Liver (tissue), 10 donors: ENCODE measurements at places on chromosomes 7 and 10. TPM values are rescaled to one million over a fixed set of nuclear protein-coding genes. Genes with fewer than 3 reads are reported as not detected.

Gene CXCL12
- 23.8 TPM for polyA plus RNA-seq

Gene RSBN1L
- 3.3 TPM for polyA plus RNA-seq

Gene TRA2A
- polyA plus RNA-seq, result 13.7 TPM

Gene LOXL4
- polyA plus RNA-seq, result 0.38 TPM

Gene ZNF212
- polyA plus RNA-seq, result 3.4 TPM

Gene C10orf67
- 0.02 TPM for polyA plus RNA-seq

GRCh38 chr7:2886900-2887299 is 42.8 kb upstream of the GNA12 start:
- peak; percentile 45 for DNase-seq
- H3K27me3 ChIP-seq, result no peaks in the 10 kb centered on the region
- H3K4me3 ChIP-seq, result no peak overlapping the region
- H3K36me3 ChIP-seq, result no peaks in the 10 kb centered on the region

DNA sequence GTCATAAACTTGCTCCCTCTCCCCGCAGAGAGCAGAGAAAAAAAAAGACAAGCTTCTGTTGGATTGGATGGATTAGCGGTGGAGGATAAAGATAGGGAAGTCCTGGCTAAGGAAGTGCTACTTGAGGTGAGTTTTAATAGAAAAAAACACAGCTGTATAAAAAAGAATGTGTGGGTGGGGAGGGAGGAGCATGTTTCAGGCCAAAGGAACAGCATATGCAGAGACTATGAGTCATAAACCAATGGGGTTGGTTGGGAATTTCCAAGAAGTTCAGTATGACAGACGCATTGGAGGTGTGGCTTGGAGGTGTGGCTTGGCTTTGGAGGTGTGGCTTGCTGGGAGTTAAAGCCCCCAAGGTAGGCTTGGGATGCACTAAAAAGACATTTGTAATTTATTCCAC is 103.0 kb upstream of the LSM8 start:
- no peak for DNase-seq
- no peak overlapping the region for H3K27ac ChIP-seq
- H3K36me3 ChIP-seq, result no peaks in the 10 kb centered on the region
- H3K4me1 ChIP-seq, result no peaks in the 10 kb centered on the region
- H3K27me3 ChIP-seq, result no peaks in the 10 kb centered on the region

DNA sequence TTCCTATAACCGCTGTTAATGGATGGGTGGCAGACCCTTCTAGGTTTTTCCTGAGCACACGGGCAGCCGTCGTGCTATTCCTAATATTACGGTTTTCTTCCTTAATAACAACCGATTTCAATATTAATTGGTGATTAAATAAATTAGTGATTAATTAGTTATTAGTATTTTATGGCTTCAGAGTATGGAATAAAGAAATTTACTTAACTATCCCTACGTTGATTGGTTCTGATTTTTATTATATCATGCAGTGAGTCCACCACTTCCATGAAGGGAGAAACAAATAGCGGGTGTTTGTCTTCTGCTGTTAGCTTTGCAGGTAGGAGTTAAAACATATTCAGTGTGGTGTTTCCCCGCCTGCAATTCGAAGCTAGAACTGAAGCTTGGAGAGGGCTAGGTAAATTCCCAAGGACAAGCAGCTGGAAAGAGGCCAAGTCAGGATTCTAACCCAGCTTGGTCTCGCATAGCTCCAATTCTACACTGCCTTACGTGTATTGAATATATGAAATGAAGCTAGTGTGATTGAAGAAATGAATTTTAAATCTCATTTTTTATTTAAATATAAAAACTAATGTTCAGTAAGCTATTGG is 928 bp upstream of the CSTF2T start:
- no peaks in the 10 kb centered on the region for H3K27me3 ChIP-seq
- H3K4me3 ChIP-seq, result peak overlapping the region; percentile 71
- no peak for DNase-seq
- peak overlapping the region; percentile 99 for H3K27ac ChIP-seq

DNA sequence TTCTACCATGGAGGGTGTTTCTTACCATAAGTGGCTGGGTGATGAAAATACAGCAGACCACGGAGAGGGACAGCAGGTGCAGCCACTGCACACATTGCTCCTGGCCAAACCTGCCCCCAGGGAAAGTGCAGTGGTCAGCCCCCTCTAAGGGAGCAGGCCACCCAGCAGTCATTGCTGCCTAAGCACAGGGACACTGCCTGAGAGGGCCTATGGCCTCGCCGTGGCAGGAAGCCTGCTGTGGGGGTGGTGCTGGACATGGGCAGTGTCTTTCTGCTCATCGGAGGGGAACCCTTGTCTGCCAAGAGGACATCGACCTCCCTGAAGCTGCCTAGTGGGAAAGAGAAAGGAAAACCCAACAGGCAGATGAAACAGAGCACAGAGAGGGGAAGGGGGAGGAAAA is 118.3 kb downstream of the PKD1L1 start:
- H3K27ac ChIP-seq, result no peak overlapping the region
- DNase-seq, result no peak
- H3K36me3 ChIP-seq, result no peaks in the 10 kb centered on the region
- H3K27me3 ChIP-seq, result no peaks in the 10 kb centered on the region

DNA sequence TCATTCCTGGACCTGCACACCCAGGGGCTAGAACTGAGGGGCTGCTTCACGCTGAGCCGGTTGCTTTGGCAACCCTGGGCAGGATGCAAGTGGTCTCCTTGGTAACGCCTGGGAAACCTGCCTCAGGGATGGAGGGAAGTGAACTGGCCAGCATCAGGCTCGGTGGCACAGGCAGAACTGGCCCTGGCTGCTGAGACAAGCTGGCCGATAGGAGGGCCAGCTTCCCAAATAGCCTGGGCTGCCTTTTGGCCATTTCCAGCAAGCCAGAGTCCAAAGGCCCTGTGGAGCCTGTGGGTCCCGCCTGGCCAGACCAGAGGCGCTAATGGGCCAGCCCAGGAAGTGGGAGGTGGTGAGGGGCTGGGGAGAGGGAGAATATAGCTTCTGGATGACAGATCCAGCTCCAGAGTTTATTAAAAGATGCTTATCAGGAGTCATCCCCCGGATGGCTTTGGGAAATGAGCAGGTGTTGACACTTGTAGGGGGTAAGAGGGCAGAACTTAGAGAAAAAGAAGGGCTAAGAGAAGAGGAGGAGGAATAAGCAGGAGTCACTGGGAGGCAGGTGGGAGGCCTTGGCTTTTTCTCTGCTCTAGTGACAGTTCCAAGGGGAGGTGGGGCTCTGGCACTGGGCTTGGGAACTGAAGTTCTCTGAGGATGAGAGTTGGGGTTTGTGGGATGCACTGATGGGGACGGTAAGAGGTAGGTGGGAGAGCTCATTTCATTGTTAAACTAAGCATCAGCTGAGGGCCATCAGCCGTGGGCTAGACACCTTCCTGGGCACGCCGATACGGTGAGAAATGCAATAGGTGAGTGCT is 9.6 kb downstream of the NEURL1 start:
- H3K4me3 ChIP-seq, result no peak overlapping the region
- H3K27me3 ChIP-seq, result no peaks in the 10 kb centered on the region
- no peaks in the 10 kb centered on the region for H3K4me1 ChIP-seq
- DNase-seq, result no peak
